ENCODE measurements at places on chromosomes 2 and 18.

- DNase-seq: no peak
These were observed 35.1 kb upstream of the ROCK2 start for GRCh38 chr2:11379558-11379957.

GRCh38 chr2:26519396-26520147 is 41.6 kb upstream of the OTOF start:
- no peak for DNase-seq

DNA sequence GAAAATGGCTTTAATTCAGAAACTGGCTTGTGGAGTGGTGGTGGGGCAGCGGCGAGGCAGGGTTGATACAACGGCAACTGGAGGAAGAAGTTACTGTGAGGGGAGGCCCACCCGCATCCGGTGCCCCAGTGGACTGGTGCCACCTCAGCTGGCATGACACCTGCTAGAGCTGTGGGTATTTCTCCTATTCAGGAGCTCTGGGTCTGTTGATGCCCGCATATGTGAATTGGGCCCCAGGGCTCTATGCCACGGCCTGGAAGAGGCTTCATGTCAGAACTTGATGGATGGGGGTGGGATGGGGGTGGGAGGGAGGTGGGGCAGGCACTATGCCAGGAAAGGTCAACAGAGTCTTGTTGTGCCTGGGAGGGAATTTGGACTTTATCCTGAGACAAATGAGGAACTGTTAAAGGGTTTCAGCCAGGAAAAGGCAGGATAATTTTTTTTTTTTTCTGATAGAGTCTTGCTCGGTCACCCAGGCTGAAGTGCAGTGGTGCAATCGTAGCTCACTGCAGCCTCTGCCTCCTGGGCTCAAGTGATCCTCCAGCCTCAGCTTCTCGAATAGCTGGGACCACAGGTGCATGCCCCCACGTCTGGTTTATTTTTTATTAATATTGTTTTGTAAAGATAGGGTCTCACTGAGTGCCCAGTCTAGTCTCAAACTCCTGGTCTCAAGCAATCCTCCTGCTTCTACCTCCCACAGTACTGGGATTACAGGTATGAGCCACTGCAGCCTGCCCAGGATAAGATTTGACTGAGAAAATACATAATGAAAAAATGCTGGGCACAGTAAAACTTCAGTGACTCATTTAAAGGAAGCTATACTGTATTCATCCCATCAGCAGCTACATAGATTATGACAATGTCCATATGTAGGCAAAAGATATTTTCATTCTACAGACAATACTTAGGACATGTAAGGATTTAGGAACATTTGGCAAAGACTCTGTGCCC is 52.6 kb downstream of the SH2D6 start:
- DNase-seq: no peak

DNA sequence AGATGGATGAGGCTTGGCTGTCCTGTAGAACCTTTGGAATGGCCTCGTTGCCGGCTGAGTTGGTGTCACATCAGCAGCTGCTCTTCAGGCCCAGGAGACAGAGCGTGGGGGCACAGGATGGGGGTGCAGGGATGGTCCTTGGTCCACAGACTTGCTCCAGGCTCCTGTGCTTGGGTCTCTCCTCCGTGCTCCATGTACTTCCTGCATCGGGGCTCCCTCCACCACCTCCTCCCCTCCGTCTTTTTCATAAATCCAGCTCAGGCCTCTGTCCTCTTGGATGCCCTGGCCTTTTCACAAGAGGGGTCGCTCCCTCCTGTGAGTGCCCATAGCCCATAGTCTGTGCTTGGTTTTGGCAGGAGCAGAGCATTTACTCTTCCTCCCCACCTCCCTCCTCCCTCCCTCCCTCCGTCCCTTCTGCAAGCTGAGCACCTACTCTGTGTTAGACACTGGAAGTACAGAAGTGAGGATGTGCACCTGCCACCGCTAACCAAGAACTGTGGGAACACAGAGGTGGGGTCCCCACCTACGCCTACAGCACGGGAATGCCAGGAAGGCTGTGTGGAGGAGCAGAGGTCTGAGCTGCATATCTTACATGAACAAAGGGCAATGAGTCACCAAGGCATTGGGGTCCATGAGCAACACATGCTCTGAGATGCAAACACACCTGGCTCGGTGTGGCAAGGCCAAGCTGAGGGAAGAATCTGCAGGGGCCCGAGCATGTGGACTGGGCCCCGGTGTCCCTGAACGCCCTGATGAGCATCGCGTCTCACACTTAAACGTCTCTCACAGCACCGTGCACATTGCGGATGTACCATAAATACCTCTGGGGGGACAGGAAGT is 458.7 kb upstream of the HS6ST1 start:
- no peak for DNase-seq

DNA sequence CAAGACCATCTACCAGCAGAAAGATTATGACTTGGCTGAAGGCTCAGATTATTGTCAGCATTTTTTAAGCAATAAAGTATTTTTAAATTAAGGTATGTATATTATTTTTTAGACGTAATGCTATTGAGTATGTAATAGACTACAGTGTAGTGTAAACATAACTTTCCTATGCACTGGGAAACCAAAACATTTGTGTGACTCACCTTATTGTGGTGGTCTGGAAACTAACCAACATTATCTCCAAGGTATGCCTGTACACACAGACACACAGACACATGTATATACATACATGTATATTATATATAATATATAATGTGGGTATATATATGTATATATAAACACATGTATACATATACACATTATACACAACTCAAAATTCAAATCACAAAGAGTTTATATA is 9.1 kb upstream of the TMEFF2 start:
- DNase-seq: no peak

GRCh38 chr2:165113414-165113813 is 90.4 kb downstream of the SCN3A start:
- no peak for DNase-seq

DNA sequence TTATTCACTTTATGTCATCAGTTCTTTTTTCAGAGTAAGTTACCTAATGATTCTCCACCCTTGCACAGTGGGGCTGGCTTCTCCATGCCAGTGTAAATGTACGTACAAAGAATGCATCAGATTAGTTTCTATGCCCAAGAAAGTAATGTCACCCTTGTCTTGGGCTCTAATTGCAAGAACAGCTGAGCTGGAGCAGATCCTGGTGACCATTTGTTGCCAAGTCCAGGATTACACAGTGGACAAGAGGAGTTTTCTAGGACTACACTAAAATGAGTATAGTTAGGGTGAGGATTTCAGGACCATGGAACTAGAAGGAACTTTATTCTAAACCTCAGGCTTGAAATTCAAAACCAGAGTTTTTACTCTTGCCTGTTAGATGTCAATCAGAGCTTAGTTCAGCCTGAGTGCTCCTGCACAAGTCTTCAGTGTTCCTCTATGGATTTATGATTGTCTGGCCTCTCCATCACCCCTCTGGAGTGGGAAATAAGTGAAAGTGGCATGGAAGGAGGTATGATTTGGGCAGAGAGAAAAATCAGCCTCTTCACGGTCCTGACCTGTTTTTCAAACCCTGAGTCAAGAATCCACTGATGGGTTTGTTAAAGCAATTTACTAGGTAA is 29.8 kb downstream of the PCBP1 start:
- no peak for DNase-seq
